ENCODE measurements at places on chromosomes 5 and 9.

- no peak for DNase-seq
These were observed 97.6 kb downstream of the GALNT10 start for GRCh38 chr5:154288145-154288544.

DNA sequence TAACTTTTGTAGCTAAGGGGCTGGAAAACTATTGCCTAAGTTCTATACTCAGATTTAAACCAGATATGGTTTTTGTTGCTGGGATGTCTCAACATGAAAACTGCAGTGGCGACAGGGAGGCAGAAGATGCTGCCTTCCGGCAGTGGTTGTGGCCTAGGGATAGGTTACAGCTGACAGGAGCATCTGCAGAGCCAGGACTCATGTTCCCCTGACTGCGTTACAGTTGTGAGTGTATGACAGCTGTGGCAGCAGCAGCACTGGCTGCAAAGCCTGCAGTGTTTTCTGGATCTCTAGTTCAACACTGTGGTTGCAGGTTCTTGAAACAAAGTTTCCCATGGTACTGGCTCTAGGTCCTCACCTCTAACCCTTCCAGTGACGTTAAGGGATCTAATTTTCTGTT, 498.8 kb upstream of the CDH18 start:
- no peak for DNase-seq

DNA sequence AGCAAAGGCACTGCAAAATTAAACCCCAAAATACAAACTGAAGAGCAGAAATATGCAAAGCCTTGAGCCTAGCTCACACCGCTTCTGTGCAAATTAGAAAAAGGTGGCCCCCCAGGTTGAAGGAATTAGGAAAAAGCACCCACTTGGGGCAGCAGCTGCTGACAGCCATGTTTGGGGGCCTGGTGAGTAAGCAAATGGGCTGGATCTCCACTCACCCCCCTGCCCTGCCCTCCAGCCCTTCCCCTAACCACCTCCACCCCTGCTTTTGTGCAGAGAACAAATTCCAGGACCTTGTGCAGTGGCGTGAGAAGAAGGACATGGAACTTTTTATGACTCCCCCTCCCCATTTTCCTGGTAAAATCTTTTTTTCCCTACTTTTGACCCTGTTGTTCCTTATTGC, 92.0 kb upstream of the DNAH5 start:
- DNase-seq = no peak

DNA sequence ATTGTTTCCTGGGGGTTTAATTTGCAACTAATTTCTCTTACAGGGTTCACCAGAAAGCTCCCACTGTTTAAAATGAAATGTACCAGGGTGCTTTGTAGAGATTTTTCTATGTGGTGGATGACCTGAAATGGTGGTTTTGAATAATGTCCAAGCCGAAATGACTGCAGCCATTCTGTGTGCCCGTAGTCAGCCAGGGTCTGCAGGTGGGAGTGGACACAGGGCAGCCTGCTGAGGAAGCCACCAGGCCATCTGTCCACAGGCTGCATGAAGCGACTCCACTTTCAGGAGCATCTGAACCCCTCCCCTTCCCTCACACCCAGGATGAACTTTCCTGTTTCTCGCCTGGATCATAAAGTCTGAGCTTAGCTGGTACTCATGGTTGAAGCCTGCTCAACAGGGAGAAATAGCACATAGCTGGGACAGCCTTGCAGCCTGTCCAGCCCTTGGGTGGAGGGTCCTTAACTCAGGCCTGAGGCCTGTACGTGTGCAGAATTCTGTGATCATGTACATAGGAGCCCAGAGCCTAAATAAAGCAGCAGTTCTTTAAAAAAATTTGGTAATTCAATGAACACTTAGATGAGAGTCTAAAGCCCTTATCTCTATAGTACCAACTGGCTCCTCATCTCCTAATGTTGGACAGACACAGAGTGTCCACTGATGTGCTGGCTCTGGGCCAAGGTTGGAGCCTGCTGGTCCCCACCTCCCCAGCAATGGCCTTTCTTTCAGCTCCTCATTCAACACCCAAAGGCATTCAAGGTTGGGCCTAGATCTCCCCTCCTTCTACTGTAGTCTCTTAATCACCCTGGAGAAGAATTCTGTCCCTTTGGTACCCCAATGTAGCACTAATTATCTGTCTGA, 72.8 kb downstream of the SHB start:
- no peak for DNase-seq

DNA sequence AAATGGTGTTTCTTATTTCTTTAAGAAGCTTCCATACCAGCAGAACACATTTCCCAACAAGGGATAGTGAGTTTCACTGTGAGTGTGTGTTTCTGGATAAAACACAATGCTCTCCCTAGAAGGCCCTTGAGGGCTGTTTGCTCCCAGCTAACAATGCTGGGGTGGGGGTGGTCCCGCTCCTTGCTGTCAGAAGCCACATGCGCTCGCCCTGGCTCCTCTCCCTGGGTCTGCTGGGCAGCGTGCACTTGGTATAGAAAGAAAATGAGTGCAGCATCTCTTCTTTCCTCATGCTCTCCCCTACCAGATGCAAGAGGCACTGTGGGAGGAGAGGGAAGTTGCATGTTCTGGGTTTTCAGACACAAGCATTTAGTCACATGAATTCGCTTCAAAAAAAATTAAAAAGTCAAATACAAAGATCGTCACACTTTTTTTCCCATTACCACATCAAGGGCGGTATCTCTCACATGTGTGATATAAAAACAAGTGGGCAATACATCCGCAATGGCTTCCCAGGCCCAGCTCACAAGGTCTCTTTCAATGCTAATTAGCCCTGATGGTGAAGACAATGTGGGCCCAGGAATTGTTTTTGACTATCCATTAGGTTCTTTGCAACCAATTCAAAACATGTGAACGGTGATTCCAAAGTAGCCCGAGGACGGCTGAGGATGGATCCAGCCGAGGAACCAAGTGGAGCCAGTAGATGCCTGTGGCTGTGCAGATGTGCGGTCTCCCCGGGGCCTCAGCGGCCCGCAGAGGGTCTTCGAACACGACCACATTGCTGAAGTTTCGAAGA, 603.6 kb downstream of the IRX1 start:
- DNase-seq = no peak

DNA sequence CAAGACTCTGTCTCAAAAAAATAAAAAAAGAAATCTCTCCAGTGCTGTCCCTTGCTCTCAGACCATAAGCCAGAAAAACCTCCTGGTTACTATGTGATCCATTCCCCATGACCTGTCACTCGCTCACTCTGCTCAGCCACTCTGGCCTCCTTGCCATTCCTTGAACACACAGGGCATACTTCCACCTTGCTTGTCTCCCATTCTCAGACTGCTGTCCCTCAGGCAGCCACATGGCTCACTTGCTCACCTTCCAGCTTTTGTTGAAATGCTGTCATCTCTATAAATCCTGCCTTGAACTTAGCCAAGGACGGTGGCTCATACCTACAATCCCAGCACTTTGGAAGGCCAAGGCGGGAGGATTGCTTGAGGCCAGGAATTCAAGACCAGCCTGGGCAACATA, 82.9 kb downstream of the UGCG start:
- DNase-seq = no peak

GRCh38 chr9:5787220-5787619, 45.7 kb downstream of the ERMP1 start:
- no peak for DNase-seq

DNA sequence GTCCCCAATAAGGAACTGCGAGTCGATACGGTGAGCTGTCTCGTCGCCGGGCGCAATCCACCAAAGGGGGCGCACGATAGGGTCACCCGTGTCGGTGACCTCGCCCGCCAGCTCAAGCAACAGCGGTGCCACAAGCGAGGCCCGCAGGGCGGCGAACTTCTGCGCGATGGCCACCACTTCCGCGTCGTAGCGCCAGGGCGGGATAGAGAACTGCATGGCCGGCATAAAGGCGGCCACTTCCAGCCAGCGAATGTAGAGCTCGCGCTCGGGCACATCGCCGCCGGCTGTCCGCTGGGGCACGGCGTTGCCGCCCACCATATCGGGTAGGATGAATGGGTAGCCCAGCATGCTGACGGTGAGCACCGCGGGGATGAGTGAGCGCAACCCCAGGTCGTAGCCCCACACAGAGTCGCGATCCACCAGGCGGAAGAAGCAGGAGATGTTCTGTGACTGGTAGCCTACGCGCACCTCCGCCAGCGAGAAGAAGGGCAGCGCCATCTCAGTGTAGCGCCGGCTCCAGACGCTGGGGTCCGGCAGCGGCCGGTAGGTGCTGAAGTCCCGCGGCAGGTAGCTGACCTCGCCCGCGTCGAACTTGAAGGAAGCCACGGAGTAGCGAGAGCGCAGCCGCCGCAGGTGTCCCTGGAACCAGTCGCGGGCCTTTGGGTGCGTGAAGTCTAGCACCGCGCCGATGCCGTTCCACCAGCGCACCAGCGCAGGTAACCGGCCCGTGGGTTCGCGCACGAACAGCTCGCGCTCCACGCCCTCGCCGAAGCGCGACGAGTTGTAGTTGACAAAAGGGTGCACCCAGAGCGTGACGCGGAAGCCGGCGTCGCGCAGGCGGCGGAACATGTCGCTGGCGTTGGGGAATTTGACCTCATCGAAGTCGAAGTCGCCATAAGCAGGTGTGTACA, 5.5 kb downstream of the MYORG start:
- no peak for DNase-seq

Data from GM18507 (cell line).